ENCODE measurements at places on chromosomes 7 and 10.

DNA sequence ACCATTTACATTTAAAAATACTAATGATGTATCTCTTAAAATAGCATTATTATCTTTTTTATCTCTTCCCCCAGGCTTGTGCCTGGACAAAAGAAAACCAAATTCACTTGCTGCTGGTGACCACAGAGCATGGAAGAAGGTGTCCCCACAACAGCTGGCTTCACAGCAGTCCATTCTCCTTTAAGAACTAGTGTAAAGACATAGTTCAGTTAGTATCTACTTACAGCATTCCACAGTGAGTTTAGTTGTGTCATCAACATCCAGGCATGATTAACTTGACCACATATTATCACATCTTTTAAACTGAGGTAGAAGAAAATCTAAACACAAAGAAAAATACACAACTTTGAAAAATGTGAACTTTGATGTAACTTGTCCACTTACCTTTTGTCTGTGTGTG lies 55.0 kb downstream of the LRRC17 start:
- DNase-seq = no peak

DNA sequence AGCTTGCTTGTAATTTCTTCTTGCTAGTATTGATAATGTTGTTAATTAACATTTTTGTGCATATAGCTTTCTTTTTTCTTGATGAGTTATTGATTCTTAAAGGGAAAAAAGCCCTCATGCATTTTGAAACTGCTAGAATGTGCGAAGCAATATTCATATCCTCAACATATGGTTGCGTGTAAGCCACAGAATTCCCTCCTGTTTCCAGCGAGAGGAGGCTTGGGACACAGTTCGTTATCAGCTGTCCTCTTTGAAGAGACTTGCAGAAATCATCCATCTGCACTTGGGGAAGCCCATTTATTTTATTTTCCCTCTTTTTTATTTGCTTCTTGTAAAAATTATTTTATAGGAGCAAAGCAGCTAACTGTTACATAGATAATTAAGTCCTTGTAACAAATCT lies 398.0 kb downstream of the ADRA2A start:
- DNase-seq = no peak

DNA sequence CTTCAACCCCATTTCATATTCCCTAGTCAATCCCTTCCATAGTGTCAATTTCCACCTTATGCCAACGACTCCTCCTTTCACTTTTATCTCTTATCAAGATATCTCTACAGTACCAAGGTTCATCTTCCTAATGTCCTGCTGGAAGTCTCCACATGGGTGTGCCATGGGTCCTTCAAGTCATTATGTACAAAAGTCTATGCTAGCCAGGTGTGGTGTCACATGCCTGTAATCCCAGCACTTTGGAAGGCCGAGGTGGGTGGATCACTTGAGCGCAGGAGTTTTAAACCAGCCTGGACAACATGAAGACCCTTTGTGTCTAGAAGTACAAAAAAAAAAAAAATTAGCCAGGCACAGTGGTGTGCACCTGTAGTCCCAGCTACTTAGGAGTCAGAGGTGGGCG lies 47.6 kb downstream of the PRTFDC1 start:
- DNase-seq = no peak

- DNase-seq = no peak
These were observed 5.9 kb downstream of the DIP2C start for GRCh38 chr10:683448-684071.

GRCh38 chr10:97842656-97843280 lies 6.9 kb upstream of the GOLGA7B start:
- DNase-seq = no peak

DNA sequence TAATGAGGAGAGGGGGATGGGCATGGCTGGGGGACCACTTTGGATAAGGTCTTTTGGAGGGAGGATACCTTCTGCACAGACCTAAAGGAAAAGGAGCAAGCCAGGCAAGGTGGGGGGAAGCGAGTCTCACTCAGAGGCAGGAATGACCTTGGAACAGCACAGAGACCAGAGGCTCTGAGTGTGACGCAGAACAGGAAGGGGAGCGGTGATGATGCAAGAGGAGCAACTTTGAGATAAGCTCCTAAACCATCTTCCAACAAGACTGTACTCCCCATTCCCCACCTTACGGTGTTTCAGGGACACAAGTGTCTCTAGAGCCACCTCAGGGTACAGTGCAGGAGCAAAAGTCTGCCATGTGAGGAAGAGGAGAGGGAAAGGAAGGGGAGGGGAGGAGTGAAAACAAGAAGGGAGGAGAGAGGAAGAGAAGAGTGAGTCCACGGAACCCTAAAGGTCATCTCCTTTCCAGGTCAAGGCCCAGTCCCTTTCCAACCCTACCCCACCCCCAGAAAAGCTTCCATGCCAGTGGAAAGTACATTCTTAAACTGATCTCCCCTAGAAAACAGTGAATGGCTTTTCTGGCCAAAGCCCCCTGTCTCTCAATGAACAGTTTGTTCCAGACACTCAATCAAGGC lies 54.1 kb downstream of the JAZF1 start:
- no peak for DNase-seq

DNA sequence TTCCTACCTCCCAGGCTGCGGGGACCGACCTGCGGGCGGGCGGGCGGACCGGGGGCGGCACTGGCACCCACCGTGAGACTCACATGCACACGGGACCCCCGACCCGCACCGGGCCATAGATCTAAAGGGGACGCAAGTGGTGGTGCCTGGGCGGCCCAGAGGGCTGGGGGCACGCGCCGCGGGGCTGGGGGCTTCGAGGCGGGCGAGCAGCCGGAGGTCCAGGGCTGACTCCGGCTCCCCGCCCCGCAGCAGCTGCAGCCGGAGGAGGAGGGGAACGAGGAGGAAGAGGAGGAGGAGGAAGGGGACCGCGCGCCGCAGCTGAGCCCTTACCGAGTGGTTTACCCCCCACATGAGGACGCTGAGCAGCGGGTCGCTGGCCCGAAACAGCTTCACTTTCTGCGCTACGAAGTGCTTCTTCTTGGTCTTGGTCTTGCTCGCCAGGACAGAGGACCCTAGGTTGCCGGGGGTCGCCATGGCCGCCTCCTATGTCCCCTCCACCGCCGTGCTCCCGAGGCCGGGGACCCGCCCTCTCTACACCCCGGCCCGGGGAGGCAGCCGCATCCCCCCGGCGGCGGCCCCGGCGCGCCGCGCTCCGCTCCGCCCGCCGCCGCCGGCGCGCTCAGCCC lies 412 bp downstream of the PIP4K2A start:
- no peak for DNase-seq

- DNase-seq = no peak
These were observed 5.8 kb upstream of the MMP21 start for GRCh38 chr10:125781374-125781773.

All from stimulated activated CD4-positive, alpha-beta T cell treated with anti-CD3 and anti-CD28 coated beads, TNF-alpha, amount 100 ng/mL, for 1 hour (primary cell).